T-cell (primary cell): ENCODE measurements at places on chromosomes 1 and 21.

- no peak for DNase-seq
Observed at GRCh38 chr1:11794446-11795237, 11.1 kb downstream of the MTHFR start.

GRCh38 chr1:1956101-1956500, 37.0 kb upstream of the TMEM52 start:
- DNase-seq, result no peak

DNA sequence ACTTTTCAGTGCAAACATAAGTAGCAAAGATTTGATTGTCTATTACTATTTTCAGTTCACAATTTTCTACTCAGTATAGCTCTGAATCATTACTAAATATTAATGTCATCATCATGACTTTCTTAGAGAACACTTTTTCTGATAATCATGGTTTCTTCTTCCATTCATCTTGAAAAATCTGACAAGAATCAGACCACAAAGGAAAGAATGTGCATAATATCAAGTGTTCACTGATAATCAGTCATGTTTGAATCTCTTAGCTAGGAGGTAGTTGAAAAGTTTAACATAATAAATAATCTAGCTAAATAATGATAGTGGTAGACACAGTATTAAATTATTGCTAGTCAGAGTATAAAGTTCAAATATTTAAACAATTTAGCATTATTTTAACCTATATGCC, 133.2 kb downstream of the BRINP3 start:
- no peak for DNase-seq

DNA sequence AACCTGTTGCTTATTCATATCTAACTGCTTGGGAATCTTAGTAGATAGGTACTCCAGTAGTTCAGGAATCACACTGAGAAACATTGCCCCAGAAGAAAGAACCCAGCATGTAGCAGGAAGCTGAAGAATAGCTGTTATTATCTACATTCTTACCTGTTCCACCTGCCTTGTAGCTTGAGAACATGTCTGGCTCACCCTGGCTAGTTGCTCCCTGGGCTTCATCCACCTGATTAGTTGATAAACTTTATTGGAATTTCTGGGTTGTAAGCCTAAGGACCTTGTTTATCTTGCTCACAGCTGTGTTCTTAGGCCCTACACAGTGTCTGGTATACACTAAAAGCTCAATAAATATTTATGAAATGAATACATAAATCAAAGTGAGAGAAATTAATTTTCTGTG, 106.3 kb upstream of the DMRTA2 start:
- DNase-seq, result no peak

GRCh38 chr1:20867847-20868246, 80.7 kb upstream of the HP1BP3 start:
- no peak for DNase-seq

- no peak for DNase-seq
Observed at GRCh38 chr1:24301785-24302175, 17.4 kb upstream of the GRHL3 start.

- DNase-seq, result no peak
Observed at GRCh38 chr21:33657124-33657820, 15.0 kb downstream of the ITSN1 start.

DNA sequence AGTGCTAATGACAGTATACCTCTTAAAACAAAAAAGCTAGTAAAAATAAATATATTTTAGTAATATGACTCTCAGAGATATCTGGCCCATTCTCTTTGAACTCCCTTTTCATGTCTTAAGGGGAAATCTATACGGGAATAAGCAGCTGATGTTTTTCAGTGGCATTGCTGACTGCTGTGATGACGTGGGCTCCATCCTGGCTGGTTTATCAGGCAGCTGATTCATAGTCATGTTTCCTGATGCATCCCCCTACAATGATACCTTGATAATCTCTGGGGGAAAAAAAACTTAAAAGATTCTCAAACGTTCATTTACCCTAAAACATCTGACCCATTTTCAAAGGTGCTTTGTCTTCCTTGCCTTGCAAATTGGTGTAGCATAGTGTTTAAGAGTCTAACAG, 53.8 kb downstream of the ABCA4 start:
- DNase-seq, result no peak

DNA sequence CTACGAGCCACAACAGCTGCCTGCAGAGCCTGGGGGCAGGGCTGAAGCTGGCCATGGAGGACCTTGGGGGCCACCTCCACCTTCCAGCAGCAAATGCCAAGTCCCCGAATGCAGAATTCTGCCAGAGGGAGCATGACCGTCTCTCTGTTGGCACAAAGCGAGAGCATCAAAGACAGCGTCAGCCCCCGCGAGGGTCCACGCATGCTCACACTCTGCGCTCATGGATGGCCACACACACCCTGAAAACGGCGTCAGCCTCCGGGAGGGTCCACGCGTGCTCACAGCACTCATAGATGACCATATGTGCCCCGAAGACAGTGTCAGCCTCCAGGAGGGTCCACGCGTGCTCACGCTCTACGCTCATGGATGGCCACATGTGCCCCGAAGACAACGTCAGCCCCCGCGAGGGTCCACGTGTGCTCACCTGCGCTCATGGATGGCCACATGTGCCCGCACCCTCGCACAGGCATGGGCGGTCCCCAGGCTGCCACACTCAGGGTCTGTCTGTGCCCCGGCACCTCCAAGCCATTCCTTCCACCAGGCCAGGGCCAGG, 46.5 kb downstream of the MORN1 start:
- DNase-seq, result no peak

- no peak for DNase-seq
Observed at GRCh38 chr1:171627020-171627419, 5.0 kb downstream of the MYOCOS start.

- DNase-seq, result no peak
Observed at GRCh38 chr1:74579425-74579824, 67.0 kb upstream of the LRRC53 start.

DNA sequence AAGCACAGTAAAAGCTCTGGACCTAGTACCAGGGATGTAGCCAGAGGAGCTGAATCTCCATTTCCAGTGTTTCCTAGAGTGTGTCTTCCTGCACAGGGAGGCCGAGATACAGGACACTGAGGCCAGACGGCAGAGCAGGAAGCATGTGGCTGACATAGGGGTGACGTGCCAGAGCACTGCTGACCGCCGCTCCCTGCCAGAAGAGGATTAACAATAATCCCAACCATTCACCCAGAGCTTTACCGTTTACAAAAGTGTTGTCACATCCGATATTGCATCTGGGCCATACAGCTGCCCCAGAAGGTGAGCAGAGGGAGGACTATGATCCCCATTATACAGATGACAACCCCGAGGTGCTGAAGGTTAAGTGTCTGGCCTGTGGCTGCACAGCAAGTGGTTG, 5.8 kb upstream of the CLDN19 start:
- DNase-seq, result no peak

DNA sequence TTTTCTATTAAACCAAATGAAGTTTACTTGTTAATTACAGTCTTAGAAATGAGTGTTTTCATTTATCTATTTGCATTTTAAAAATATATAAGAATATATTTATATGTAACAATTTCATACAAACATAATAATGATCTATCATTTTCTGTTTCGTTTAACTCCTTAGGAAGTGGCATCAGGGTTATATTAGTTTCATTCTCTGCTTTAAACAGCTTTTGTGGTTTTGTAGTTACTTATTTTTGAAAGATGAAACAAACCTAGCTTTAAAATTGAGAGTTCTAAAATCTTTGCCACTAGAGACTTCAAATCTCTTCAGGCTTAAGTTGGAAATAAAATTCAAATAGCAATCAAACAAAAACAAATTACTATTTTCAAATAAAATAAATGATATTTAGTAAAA, 2110.6 kb downstream of the MRPL39 start:
- DNase-seq, result no peak

DNA sequence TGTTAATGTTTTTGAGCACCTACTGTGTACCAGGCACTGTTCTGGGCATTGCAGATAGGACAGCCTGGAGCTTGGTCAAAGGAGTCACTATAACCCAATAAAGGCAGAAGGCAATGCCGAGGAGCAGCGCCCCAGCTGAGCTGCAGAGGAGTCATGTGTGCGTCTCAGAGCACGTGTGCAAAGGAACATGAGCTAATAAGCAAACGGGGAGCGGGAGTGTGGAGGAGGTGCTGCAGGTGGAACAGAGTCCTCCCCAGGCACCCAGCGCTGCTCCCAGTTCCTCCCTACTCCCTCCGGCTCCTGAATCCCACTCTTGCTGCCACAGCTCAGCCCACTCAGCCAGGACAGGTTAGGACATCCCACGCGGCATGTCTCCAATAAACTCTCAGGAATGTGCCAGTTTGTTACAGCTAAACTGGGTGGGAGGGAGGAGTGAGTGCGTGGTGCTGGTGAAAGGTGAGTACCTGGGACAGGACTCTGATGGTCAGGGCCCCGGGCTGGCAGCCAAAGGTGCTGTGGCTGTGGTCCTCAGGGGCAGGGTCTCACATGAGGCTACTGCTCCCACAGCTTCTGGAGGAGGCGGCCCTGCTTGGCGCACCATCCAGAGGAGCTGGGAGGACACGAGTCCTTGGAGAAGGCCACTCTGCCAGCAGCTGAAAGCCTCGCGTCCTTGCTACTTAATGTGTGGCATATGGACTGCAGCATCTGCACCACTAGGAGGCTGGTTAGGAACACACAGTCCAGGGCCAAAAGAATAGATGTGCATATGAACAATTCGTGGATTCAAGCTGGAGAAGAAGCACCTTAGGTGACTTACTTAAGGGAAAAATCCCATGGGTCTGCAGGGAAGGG, 52.3 kb downstream of the GRIK3 start:
- DNase-seq, result no peak

DNA sequence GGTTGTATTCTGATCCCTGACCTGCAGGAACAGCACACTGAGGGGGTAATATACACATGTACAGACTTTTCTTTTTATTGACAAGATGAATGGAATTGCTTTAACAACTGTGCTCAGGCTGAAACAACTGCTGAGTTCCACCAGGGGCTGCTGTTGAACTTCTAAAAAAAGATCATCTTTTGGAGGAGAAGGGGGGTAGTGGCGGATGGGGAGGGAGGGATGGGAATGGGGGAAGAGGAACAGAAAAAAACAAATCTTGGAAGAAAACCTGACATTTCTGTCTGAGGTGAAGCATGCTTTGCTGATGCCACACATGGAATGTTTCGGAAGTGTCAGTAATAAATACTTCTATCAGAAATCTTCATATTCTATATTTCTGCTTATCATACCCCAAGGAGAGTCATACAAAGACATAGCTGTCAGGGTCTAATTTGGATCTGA, 75.0 kb downstream of the RWDD3 start:
- no peak for DNase-seq

DNA sequence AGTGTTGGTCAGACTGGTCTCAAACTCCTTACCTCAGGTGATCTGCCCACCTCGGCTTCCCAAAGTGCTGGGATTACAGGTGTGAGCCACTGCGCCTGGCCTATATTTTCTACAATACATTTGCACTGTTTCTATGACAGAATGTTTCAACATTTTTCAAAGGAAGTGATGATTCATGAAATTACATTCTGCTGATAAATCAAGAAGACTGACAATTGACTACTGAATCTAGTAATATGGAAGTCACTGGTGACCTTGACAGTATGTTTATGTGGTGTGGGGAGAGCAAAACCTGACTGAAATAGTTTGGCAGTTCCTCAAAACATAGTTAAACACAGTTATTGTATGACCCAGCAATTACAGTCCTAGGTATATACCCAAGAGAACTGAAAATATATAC, 18.1 kb downstream of the LRIF1 start:
- no peak for DNase-seq

DNA sequence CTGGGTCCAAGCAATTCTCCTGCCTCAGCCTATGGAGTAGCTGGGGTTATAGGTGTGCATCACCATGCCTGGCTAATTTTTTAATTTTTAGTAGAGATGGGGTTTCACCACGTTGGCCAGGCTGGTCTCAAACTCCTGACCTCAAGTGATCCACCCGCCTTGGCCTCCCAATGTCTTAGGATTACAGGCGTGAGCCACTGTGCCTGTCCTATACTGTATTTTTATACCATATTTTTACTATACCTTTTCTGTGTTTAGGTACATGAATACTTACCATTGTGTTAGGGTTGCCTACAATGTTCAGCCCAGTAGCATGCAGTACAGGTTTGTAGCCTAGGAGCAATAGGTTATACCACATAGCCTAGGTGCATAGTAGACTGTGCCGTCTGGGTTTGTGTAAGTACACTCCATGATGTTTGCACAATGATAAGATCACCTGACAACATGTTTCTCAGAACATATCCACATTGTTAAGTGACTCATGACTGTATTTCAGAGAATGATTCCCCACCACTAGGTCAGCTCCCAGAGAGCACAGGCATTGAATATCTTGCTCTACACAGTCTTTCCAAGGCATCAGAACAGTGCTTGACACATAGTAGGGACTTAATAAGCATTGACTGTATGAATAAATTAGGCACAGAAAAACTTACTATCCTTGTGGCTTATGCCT, 6.0 kb upstream of the CITED4 start:
- DNase-seq, result no peak

DNA sequence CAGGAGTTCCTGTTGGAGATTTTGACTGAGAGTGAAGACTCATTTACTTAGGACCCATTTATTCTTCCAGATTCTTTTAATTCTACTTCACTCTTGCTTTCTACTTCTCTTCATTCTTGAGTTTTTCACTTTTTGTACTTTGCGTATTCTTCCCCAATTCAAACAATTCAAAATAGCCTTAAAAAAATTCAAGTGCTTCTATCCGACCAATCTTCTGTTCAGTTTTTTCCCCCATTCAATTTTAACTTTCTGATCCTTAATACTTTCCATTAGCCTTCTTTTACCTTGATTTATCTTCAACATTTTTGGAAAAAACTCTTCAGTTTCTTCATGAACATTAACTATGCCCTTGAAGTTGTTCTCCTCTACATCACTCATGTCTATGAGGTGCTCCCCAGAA, 21.1 kb downstream of the ZFYVE9 start:
- no peak for DNase-seq

- no peak for DNase-seq
Observed at GRCh38 chr21:44593598-44594405, 1.5 kb upstream of the KRTAP10-6 start.

GRCh38 chr1:167543199-167543990, 10.2 kb downstream of the CREG1 start:
- no peak for DNase-seq

GRCh38 chr1:18970358-18970757, 13.9 kb upstream of the IFFO2 start:
- no peak for DNase-seq

DNA sequence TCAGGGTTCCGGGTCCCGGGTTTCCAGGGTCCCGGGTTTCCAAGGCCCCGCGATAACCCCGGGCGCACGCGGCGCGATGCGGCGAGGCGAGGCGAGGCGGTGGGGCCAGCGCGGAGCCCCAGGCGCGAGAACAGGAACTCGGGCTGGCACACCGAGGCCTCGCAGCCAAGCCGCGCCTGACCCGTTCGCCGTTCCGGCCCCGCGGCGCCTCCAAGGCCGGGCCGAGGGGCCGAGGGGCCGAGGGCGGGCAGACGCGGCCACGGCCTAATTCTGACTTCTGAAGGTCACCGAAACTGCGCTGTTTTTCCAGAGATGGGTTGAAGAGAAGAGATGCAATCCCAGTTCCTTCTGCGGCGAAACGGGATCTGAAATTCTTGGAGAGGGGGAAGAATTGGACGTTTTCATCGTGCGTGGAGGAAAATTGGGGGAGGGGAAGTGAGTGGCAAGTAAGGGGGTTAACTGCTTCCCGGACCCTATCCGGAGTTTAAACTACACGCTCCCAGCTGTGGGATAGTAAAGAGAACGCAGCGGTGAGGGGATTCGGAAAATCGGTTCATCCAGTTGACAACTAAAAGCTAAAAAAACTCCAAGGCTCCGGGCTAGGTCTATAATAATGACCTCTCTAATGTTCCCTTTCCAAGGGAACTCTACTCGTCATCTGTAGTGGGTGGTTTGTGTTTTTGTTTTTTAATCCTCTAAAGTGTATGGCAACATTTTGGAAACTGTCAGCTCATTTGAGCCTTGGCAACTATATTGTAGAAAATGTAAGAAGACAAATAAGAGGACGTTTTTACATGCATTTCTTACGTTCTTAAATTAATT, 8.2 kb downstream of the TBX15 start:
- no peak for DNase-seq
